ENCODE measurements at places on chromosomes 7 and 10.
A peak's percentile ranks its signal among the peaks of the same experiment; 100 is the strongest.

- no peak for DNase-seq
These were observed 141.1 kb upstream of the AGR3 start for GRCh38 chr7:17022920-17023319.

- no peak for DNase-seq
These were observed 238.7 kb downstream of the TCERG1L start for GRCh38 chr10:131072651-131073468.

DNA sequence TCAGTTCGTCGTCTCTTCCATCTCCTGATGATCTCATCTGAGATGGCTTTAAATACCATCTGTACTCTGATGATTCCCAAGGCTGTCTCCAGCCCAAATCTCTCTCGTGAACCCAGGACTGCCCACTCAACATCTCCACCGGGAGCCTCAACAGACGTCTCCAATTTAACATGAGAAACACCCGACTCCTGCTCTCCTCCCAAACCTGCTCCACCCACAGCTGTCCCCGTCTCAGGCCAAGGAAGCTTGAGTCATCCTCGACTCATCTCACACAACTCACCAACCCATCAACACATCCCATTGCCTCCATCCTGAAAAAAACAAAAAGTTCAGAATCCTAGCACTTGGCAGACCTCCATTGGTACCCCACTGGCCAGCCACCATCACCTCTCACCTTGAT, 29.7 kb upstream of the CALN1 start:
- no peak for DNase-seq

GRCh38 chr7:91942312-91942711, 1.6 kb downstream of the AKAP9 start:
- no peak for DNase-seq

- DNase-seq = no peak
These were observed 129.5 kb upstream of the BMPER start for GRCh38 chr7:33775790-33776189.

DNA sequence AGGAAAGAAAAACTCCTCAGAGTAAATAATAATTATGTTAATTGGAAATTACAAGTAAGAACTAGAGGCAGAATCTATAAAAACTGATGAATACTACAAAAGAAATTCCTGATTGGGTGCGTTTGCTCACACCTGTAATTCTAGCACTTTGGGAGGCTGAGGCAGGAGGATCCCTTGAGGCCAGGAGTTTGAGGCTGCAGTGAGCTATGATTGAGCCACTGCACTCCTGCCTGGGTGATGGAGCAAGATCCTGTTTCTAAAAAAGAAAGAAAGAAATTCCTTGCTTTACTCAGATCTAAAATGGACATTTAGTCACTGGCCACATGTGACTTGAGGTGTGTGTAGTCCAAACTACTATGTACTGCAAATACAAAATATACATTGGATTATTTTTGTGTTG, 42.0 kb downstream of the MCU start:
- no peak for DNase-seq

- no peak for DNase-seq
These were observed 433.6 kb downstream of the ACTR3B start for GRCh38 chr7:153193144-153193595.

- no peak for DNase-seq
These were observed 7.9 kb downstream of the ESYT2 start for GRCh38 chr7:158821171-158822031.

GRCh38 chr7:132066761-132067171, 509.5 kb downstream of the PLXNA4 start:
- DNase-seq = peak; percentile 25

DNA sequence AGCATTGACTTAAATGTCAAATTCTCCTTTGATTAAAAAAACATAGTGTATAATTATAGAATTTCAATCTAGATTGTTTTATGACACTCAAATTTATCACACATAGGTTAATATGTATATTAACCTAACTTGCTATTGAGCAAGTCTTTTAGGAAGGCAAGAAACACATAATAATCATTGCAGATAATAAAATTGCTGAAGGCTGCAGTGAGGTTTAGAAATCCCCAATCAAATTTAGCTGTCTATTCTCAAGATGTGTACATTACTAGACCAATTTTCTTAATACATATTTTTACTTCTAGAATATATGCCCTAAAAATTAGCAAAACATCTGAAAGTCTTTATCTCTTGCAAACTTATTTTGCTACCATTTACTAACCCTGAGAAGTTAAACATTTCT, 34.9 kb upstream of the SEMA3D start:
- DNase-seq = no peak

DNA sequence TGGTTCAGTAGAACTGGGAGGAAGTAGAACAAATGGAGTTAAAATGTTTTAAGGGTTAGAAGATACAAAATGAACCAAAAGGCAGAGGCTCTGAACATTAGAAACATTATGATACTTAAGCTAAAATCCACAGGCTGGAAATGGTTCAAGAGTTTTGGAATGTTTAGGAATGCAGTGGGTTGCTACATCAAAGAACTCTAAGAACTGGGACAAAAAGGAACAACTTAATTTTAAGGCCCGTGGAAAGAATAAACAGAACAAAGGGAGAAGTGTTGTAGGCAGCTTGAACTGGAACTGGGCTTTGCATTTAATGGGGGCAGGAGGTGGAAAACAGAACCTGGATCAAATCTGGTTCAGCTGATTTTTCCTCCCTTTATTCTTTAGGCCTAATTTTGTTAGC, 3.5 kb upstream of the C7orf25 start:
- DNase-seq = no peak

DNA sequence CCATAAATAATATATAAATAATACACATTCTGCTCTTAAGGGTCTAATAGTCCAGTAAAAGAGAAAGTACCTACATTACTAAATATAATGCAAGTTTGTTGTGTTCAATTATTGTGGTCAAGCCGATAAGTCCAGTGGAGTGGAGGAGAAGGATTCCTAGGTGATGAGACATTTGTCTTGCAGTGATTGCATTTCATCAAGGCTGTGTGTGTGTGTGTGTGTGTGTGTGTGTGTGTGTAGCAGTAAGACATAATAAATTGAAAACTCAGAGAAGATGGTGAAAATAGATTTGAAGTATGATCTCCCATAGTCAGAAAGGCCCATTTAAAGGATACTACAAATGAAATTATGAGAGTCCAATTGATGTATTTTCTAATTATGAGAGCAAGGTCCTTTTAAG, 192.5 kb upstream of the SEMA3C start:
- peak; percentile 18 for DNase-seq

- no peak for DNase-seq
These were observed 4.6 kb downstream of the NKX2-3 start for GRCh38 chr10:99537086-99537988.

Measured in brain pericyte (primary cell).